ENCODE measurements at places on chromosomes 2 and 18.

DNA sequence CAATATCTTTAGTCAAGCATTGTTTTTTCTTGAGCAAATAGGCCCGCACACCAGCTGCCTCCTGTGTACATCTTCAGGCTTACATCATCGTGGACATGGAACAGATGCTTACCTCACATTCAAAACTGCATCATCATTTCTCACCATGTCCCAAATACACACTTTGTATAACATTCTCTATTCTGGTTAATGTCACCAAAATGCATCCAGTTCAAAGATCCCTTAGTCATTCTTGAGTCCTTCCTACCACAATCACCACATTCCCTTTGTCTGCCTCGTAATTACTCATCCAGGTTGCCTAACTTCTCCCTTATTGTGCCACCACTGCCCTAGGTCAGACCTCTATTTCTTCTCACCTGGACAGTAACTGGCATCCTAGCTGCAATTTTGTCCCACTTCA is 373.7 kb upstream of the GALNT5 start:
- no peak for DNase-seq

GRCh38 chr2:120432293-120432975 is 86.5 kb downstream of the INHBB start:
- no peak for DNase-seq

- DNase-seq: no peak
Measured at GRCh38 chr18:70683263-70683662, 394.4 kb downstream of the SOCS6 start.

GRCh38 chr2:224689539-224689938 is 26.6 kb downstream of the CCDC195 start:
- no peak for DNase-seq

- peak; percentile 81 for DNase-seq
Measured at GRCh38 chr2:205700331-205701132, 18.2 kb downstream of the NRP2 start.

- DNase-seq: no peak
Measured at GRCh38 chr2:15050483-15050882, 418.0 kb downstream of the LRATD1 start.

DNA sequence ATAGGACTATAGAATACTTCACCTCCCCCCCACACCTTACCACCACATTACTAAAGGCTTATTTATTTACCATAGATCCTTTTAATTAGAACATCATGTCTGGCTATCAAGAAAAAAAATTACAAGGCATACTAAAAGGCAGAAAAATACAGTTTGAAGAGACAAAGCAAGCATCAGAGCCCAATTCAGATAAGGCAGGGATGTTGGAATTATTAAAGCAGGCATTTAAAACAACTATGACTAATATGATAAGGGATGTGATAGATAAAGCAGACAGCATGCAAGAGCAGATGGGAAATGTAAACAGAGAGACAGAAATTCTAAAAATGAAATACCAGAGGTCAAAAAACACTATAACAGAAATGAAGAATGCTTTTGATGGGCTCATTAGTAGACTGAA is 55.4 kb upstream of the SMIM21 start:
- DNase-seq: no peak

DNA sequence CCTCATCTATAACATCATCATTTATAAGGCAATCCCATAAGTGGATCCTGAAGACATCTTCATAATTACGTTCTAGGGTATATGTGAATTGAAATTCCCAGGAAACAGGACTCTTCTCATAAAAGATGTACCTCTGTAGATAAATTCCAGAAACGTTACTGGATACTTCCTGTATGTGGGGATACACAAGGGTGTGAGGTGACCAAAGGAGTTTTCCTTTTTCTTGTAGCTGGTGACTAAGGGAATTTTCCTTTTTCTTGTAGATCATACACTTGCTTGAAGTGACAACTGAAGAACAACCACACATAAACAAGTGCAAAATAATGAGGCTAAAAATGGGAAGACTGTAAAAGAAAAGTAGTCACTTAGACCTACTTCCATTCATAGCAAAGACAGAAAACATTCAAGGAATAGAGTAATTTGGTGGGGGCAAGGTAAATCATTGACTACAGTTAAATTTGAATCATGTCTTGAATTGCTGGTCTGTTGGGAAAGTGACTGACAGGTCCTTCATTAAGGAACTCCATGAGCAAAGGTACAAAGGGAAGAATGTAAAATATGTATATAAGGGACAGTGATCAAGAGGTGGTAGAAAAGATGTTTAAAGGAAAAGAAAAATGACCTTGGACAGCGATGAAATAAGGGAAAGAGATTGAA is 53.2 kb upstream of the UBE2E3 start:
- DNase-seq: no peak

DNA sequence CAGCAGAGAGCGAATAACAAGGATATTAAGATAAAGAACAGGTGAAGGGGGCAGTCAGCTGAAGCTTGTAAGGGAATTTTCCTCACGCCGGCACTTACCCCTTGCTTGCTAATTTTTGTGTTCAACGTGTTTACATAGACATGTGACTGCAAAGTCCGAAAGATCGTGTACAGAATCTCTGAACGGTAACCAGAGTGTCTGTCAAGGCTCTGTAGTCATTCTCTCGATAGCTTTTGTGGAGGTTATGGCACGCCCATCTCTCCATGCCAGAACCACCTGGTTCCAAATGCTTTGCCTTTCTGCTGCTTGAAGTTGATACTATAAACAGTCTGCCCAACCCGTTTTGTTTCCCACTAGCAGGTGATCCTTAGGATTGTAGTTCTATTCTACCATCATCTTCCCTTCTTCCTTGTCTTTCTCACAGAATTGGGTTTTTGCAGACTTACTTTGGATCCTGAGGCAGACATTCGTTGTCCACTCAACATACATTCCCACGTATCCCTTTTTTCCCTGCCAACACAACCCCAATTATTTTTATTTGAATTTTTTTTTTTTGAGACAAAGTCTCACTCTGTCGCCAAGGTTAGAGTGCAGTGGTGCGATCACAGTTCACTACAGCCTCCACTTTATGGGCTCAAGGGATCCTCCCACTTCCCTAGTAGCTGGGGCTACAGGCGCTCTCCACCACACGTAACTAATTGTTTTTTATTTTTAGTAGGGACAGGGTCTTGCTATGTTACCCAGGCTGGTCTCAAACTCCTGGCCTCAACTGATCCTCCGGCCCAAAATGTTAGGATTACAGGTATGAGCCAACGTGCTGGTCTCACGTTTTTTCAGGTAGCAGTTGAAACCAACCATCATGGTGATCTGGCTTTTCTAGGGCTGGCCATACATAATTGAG is 1.3 kb upstream of the USP34 start:
- DNase-seq: no peak

DNA sequence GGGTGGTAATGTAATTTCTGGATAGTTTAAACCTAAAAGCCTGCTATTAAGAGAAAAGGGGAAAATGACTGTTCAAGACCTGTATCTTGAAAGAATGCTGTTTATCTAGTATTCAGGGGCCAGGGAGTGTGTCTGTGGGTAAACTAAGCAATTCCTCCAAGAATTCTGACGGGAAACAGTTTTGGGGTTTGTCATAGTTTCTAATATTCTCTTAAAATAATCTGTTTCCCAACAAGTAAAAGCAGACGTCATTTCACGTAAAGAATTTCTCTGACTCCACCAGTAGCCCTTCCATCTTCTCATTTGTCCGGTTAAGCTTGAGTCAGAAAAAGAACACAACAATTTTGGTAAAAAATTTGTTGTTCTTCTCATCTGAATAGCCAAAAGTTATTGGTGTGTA is 232.1 kb upstream of the EPAS1 start:
- no peak for DNase-seq

DNA sequence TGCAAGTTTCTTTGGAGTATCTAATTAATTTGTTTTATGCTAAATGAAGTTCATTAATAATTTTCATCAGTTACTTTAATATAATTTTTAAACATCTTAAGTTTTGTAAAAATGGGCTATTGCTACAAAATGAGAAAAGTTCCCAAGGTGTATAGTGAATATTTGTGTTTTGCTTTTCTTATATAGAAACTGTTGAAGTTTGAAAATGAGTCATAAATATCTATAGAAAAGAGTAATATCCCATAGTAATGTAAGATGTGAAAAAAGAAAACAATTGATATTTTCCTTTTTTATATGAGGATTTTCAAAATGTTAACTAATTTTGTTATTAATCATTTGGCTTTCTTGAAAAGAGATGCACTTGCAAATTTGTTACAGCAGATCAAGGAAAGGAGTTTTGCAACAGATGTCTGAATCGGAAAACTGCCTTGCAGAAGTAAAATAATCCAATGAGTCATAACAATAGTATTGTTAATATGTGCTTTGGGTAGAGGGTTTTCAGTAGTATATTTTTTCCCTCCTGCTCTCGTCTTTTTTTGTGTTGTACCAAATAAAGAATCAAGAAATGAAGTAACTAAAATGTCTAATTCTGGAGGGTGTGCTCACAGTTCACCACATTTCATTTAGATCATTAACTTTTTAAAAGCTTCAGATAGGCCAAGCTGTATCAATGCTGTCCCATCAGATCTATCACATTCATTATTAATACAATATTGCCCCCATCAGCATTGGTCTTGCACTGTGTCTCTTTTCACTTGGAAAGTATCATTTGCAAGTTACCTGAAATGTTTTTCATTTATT is 15.5 kb downstream of the DUSP19 start:
- no peak for DNase-seq

GRCh38 chr2:24261441-24261840 is 86.6 kb downstream of the FAM228A start:
- no peak for DNase-seq

GRCh38 chr18:11046140-11046539 is 103.2 kb downstream of the PIEZO2 start:
- DNase-seq: no peak

- no peak for DNase-seq
Measured at GRCh38 chr2:67938053-67938452, 124.8 kb downstream of the C1D start.

GRCh38 chr2:134142903-134143302 is 111.0 kb upstream of the MGAT5 start:
- no peak for DNase-seq

- no peak for DNase-seq
Measured at GRCh38 chr2:26682155-26682554, 10.4 kb upstream of the KCNK3 start.

DNA sequence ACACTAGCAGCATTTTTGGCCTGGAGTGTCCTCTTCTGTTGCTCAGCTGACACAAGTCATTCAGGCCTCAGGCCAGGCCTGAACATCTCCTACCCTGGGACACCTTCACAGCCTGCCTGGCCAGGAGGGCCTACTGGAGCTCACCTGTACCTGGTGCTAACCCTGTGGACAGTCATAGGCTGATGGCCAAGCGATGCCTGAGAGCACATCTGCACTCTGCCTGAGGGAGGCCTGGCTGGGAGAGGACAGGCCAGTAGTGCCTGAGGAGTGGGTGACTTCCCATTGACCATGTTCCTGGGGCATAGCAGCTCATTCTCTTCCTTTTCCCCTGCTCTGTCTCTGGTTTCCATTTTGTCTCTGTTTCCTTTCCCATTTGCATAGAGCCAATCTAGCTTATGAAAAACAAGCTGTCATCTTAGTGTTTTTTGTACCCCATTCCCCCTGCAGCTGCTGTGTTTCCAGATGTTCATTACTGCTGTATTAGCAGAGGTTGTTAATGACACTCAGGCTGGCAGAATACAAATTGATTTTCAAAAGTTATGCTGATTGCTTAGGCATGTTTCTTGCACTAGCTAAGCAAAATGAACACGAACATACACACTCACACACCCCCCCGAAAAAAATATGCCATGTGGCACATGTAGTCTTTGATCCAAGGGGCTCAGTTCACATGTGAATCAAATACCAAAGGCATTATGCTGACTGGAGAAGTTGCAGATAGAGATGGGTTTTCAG is 149.7 kb upstream of the HS6ST1 start:
- DNase-seq: no peak

DNA sequence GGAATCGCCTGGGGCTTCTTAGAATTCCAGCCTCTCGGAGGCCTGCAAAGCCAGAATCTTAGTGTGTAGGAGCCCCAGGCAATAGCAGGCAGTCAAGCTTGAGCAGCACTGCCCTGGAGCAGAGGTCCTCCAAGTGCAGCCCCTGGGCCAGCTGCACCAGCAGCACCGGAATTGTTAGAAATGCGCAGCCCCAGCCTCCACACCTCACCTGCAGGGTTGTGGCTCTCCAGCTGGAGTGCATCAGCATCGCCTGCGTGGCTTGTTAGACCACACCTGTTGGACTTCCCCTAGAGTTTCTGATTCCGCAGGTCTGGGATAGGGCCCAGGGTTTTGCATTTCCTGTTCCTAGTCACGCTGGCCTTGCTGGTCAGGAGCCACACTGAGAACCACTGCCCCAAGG is 100.3 kb downstream of the ASAP2 start:
- DNase-seq: no peak

DNA sequence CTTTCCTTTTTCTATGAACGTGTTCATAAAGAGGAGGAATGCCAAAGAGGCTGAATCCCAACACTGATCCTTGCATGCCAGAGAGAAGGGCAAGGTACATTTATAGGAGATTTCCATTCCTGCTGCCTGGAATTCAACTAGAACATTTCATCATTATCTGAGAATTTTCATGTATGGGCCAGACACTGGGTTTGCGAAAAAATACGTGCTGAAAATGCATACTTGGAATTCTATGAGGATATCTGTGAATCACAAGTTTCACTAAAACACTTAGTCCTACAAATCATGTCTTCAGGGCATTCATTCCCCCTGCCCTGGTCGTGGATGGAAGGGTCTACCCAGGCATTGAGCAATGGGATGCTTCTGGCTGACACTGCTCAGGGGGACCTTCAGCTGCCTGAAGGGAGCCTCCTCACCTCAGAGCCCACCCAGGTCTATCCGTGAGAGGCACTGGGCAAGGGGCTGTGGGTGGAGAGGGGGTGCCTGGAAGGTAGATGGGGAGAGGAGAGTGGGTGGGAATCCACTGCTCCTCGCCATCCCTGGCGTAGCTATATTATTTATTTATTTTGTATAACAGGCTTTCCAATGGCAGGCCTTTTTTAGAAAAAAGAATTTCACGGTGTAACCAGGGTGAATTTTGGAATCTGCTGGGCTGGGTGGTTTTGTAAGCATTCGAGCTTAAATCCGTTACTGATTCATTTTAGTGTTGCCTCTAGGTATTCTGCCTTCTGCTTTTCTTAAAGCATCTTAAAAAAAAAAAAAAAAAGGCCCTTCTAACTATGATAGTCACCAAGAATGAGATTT is 560.6 kb upstream of the ID2 start:
- no peak for DNase-seq

DNA sequence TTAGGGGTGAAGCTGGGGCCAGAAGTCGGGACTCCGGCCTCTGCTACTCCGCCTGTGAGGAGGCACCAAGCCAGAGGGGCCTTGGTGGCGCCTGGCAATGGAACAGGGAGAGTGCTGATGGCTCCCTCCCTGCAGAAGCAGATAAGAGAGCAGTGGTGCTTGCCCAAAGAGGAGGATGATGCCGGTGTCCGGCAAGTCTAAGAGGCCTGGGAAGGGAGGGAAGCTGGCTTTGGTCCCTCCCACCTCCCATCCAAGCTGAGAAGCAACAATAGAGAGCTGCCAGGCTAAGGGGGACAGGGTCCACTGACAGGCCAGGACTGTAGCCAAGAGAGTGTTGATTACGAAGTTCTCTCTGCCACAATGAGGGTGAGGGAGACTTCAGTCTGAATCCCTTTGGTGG is 479.5 kb downstream of the TNS1 start:
- DNase-seq: no peak

Data from amniotic stem cell (primary cell).